Activated CD4-positive, alpha-beta T cell treated with anti-CD3 and anti-CD28 coated beads, Interleukin-2, amount 10 ng/mL, durations not matched to agents 7 days and 5 days (primary cell): ENCODE measurements at places on chromosomes 2 and 18. TPM values are rescaled to one million over a fixed set of nuclear protein-coding genes. Genes with fewer than 3 reads are reported as not detected.

DNA sequence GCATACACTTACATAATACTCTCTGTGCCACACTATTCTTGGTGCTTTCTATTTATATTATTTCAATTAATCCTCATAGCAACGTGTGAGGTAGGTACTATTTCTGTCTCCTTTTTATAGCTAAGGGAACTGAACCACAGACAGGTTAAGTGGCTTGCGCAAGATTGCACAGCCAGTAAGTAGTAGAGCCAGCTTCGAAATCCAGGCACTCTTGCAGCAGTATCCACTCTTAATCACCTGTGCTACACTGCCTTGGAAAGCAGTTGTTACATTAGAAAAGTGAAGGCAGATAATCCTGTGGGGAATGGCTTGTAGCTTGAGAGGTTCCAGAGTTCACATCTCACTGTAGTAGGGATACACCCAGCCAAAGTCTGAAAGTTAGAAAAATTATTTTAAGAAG is 198.3 kb downstream of the LDLRAD4 start:
- DNase-seq: no peak

DNA sequence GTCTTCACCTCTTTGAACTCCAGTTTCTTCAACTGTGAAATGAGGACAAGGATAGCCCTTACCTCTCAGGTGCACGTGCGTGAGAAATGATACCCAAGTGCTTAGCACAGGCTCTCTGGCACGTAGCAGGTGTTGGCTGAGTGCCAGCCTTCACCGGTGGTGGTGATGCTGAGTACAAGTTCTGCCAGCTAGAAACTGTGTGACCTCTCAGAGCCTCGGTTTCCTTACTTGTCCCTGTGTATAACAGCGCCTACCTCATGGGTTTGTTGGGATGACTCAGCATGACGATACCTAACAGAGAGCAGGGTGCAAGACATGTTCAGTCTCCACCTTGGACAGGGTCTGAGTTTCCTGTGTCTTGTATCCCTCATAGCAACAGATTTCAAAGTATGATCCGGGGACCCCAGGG is 205.1 kb downstream of the TNS1 start:
- no peak for DNase-seq

DNA sequence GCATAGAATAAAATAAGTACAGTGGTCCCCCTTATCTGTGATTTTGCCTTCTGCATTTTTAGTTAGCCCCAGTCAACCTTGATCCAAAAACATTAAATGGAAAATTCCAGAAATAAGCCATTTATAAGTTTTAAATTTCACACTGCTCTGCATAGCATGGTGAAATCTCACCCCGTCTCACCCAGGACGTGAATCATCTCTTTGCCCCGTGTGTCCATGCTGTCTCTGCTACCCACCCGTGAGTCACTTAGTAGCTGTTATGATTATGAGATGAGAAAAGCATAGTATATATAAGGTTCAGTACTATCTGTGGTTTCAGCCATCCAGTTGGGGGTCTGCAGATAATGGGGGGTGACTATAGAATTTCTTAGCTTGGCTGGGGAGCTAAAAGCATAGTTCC is 67.3 kb downstream of the RHBDD1 start:
- no peak for DNase-seq

The LRRTM4 gene
- total RNA-seq: not detected

- DNase-seq: no peak
These were observed 114.9 kb downstream of the GLI2 start for GRCh38 chr2:120850551-120850950.

DNA sequence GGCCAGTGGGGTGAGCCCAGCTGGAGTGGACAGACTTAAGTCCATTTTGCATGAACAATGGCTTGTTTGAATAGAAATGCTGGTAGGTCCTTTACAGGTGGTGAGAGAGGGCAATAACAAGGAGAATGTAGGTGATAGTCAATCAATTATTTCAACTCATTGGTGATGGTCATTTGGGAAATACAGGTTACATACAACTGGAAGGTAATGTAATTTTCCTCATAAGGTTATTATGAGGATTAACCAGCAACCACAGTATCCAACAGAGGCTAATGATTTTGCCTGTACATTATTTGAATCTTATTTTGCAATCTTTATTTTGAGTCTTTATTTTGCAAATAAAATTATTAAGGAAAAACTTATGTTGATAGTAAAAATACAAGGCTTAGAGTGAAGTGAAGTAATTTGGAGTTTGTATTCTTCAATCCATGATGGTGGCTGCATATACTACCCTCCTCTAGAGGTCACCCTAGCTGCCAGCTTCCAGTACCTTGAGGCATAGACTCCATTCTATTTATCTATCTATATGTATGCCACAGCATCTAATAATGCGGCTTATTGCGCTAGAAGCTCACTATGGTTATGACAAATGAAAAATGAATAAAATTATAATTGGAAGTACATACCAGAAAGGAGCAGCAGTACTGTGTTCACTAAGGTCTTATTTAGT is 20.5 kb upstream of the HNMT start:
- DNase-seq: no peak

DNA sequence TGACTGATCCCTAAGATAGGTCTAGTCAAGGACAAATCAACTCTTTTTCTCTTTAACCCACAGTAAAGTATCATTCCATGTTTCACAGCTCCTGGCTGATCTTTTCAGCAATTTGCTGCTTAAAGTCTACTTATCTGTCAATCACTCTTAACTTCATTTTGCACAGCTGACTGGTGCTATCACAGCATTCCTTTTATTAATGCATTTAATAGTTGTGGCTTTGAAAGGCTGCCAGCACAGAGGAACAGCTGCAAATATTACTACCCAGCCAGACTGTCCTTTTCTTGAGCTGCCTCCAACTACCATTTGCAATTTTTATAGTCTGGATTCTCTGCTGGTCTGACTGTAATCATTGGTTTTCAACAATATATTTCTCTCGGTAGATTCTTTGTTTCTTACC is 303.5 kb downstream of the STK39 start:
- no peak for DNase-seq

DNA sequence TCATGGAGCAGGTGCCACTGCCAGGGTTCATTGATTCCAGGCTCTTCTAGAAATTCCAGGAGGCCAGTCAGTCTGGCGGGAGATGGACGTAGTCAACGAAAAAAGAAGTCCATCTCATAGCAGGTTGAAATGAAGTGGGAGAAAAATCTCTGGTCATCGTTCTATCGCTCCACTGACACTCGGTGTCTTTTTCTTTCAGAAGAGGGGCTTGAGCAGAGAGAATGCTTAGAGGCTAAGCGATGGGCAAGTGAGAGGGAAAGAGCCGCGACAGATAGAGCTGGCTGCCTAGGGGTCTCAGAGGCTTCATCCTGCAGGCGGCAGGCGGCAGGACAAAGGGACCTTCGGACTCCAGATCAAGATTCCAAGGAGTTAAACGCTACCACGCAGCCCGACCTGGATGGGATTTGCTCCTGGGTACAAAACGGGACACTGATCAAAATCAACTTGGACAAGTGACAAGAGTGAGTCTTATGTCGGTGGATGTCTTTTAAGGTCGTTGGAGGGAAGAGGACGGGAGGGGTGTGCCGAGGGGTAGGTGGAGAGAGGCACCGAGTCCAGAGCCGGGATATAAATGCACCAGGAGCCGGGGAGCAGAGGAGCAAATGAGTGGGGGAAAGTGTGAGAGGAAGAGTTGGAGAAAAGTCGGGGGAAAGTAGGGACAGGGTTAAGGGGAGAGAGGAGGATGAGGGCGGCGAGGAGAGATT is 677 bp upstream of the TMEM178A start:
- DNase-seq: no peak

The EFEMP1 gene
- total RNA-seq: not detected

GRCh38 chr2:231890896-231891513 is 35.2 kb downstream of the NPPC start:
- no peak for DNase-seq

DNA sequence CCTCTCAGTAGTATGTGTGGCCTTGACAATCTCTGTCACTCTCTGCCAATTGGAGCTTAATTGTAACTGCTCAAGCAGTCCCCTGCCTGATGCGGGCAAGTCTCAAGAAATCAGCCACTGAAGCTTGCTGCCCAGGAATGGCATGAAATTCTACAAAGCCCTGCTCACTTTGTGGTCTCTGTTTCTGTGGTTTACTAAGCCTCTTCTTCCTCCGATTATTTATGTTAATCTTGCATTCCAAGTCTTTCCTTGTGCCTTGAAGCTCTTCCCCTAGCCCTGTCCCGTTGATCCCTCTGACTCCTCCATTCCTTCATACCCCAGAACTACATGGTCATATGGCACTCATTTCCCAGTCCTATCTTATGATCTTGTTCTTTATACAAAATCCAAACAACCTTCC is 489.3 kb upstream of the CHST9 start:
- no peak for DNase-seq

- DNase-seq: no peak
These were observed 329.6 kb upstream of the ID2 start for GRCh38 chr2:8352296-8352695.

DNA sequence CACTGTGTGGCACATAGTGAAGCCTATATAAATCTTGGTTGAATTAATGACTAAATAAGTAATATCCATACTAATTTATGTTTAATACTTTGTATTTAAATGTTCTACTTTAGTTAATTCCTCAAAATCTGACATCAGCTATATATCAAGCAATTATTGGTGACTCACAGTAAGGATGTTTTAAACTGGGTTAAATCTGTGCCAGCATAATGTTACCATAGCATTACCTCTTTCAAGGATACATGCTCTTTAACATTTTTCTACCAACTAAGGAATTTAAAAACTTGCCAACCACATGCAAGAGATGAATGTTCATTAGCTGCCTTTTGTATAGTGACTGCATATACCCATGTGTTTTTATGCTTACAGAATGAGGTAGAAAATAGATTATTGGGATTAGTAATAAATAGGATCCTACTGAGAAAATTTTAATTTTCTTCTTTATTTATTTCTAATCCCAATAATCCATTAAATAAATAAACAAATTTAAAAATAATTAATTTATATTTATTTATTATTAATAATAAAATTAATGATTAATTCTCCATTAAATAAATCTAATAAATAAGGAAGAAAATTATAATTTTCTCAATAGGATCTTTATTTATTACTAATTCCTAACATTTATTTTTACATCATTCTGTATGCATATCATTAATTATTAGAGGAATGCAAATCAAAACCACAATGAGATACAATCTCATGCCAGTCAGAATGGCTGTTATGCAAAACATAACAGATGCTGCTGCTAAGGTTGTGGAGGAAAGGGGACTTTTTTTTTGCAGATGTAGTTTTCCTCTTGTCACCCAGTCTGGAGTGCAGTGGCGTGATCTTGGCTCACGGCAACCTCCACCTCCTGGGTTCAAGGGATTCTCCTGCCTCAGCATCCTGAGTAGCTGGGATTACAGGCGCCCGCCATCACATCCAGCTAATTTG is 410.7 kb upstream of the DSEL start:
- DNase-seq: no peak

DNA sequence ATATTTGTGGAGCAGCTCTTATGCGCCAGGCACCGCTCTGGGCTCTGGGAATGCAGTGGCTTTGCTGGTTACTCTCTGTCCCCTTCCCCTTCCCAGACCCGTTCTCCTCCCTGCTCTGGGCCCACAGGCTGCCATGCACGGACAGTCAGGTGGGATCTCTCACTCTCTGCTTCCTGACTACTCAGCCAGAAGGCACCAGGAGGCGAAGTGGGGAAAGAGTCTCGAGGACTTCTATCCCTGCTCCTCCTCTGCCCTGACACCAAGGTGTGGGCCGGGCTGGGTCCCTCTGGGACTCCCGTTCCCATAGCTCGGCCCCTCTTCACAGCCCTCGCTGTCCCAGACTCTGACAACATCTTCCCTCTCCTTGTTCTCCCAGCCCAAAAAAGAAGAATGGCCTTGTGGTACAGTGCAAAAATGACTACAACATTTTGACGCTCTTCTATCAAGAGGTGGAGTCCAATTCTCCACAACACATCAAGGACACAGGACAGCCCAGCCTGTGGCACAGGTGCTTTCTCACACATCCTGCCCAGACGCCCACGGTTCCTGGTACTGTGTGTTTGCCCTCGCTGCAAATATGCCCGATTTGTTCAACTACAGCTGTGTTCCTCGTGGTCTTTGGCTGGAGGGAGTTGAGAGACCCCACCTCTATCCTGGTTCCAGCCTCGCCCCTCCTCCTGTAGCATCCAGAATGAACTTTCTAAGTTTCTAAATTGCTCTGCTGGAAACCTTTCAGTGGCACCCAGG is 14.0 kb upstream of the DUSP2 start:
- peak; percentile 37 for DNase-seq

The NT5DC4 gene
- total RNA-seq: not detected

The SP3 gene
- total RNA-seq: 105 TPM
